Fibroblast of the conjunctiva (primary cell): ENCODE measurements at places on chromosomes 3 and 15.

GRCh38 chr3:189974359-189974758 lies 146.3 kb downstream of the P3H2 start:
- DNase-seq = no peak

DNA sequence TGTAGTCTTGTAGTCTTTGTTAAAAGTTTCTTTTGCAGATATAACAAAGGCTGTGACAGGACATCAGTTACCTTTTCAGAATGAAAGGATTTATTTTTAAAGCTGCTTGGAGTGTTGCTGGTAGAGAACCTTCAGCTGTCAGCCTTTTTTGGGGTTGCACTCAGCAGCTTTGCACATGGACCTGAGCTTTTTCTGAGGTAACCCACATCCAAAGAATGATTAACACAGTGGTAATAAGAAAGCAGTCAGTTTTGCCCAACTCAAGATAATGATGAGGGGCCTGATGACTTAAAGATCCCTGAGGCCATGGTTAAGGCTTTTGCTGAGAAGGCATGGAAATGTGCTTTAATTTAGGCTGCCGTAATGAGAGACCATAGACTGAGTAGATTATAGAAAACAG lies 1042.7 kb downstream of the PLOD2 start:
- DNase-seq = no peak

DNA sequence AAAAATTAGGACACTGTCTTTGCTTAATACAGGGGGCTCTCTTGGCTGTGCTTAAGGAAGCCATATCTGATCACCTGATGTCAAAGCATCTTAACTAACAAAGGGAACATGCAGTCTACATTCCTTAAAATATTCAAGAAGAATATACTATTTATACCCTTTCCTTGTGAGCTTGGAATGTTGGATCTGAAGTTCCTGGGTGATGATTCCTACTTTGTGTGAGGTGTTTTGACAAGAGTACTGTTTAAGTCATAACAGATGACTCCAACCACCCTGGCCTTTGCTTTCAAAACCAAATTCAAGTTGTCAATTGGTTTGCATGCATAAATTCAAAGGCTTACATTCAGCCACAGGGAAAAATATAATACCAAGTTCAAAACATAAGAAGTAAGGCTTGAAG lies 862.7 kb upstream of the SEMA6D start:
- no peak for DNase-seq

GRCh38 chr15:84813435-84813834 lies 3.7 kb upstream of the ALPK3 start:
- DNase-seq = no peak

- no peak for DNase-seq
Observed at GRCh38 chr15:33030315-33030714, 164.2 kb downstream of the FMN1 start.

DNA sequence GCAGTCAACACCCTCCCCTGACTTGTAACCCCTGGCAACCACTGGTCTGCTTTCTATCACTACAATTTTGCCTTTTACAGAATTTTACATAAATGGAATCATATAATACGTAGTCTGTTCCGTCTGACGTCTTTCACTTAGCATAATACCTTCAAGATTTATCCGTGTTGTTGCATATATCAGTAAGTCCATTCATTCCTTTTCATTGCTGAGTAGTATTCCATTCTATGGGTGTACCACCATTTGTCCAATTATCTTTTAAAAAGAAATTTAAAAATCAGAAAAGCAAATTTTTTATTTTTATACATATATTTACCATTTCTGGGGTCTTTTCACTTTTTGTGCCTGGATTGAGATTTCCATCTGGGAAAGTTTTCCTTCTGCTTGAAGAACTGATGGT lies 35.5 kb downstream of the NOX5 start:
- no peak for DNase-seq

DNA sequence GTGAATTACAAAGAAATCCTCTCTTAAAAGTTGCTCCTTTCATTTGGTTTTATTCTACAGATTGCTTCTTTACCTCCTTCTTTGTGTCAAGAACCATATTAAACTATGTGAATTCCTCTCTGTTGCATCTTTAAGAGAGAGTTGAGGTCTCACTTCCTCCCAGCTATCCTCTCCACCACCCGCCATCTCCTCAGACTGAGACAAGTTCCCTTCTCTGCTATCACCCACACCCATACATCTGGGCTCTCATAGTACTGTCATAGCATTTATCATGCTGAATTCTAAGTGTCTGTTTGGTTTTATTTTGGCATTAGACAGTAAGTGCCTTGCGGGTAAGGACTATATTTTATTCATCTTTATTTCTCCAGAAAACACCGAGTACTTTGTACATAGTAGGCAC lies 54.2 kb downstream of the B3GALNT1 start:
- no peak for DNase-seq

GRCh38 chr15:55496716-55497115 lies 11.3 kb downstream of the DNAAF4 start:
- no peak for DNase-seq

GRCh38 chr3:177710506-177710905 lies 513.2 kb upstream of the TBL1XR1 start:
- no peak for DNase-seq

GRCh38 chr15:74917676-74918075 lies 11.0 kb upstream of the FAM219B start:
- DNase-seq = no peak

GRCh38 chr15:76234337-76234889 lies 76.9 kb downstream of the ETFA start:
- DNase-seq = no peak

- no peak for DNase-seq
Observed at GRCh38 chr3:120682095-120682681, at the start of gene HGD. Gene HGD (minus strand): TSS chr3:120682239. CDS start chr3:120682111, 128 bp downstream.

- DNase-seq = peak; percentile 10
Observed at GRCh38 chr3:181629029-181629428, 82.7 kb upstream of the SOX2 start.

GRCh38 chr15:40819048-40819447 lies 9.5 kb downstream of the PPP1R14D start:
- no peak for DNase-seq

DNA sequence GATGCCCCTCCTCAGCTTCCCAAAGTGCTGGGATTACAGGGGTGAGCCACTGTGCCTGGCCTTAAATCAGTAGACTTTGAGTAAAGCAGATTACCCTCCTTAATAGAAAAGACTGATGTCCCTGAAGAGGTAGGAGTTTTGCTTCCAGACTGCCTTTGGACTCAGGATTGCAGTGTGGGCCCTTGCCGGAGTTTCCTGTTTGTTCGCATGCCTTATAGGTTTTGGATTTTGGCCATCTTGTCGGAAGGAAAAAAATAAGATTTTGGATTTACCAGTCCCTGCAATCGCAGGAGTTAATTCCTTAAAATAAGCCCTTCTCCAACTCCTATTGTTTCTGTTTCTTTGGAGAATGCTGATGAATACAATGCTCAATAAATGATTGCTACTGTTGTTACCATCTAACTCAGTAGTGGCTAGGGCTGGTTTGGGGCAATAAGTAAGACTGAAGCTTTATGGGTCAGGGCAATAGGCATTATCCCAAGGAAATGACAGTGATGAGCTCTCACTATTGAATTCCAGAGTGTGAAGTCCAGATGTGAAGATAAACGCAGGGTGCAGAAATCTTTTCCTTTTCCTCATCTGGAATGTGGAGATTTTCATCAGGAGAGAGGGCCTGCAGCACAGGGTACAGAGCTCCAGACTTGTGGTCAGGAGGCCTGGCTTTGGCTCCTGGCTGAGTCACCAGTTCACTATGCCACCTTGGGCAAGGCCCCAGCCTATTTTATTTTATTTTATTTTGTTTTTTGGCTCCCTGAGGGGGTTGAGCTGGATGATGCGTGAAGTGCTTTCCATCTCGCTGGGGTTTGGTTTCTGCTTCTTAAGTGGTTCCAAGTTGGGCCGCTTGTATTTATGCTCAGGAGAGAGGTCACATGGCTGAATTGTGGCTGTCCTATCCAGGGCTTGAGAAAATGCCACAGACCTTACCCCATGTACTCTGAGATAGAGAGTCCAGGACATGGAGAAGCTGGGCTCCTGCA lies 25.3 kb downstream of the FOXL2 start:
- DNase-seq = peak; percentile 76

- DNase-seq = no peak
Observed at GRCh38 chr15:64842986-64843561, 1.4 kb downstream of the PLEKHO2 start.

- DNase-seq = no peak
Observed at GRCh38 chr3:137217733-137218132, 259.9 kb downstream of the IL20RB start.

DNA sequence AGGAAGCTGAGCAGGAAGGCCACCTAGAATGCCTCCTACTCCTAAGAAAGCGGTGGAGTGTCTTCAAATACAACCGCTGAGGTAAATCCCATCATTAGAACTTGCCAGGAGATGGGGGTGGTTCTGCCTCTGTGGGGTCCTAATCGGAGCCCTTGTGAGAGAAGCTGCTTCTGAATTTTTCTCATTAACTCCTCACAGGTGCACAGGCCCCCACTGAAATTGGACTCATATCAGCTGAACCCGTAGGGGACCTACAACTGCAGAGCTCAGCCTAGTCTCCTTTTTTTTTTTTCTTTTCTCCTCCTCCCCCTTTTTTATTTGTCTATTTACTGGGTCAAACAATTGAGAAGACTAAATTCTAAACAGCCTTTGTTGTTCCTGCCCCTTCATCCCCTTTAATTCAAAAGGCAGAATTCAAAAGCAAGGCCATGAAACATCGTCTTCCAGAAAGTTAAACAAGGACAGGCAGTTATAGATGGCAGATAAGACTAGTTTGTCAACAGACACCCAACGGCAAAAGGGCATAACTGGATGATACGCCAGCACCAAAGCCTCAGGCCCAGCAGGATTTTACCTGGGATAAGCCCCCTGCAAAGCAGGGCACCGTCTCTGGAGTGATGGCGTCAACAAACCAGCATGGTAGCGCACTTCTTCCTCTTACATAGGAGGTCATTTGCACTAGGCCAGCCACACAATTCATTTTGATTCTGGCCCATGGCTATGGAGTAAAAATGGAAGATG lies 213.7 kb upstream of the HES1 start:
- DNase-seq = no peak

DNA sequence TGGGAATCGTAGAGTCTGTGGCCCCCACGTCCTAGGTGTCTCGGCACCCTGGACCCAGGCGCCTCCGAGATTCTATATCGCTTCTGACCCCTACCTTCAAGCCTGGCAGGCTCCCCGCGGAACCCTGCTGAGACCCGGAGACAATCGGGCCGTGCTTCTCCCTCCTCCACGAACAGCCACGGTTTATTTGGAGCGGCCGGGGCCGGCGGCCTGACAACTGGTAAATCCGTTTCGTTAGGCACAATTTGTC lies 1.4 kb downstream of the GATA2 start:
- no peak for DNase-seq

DNA sequence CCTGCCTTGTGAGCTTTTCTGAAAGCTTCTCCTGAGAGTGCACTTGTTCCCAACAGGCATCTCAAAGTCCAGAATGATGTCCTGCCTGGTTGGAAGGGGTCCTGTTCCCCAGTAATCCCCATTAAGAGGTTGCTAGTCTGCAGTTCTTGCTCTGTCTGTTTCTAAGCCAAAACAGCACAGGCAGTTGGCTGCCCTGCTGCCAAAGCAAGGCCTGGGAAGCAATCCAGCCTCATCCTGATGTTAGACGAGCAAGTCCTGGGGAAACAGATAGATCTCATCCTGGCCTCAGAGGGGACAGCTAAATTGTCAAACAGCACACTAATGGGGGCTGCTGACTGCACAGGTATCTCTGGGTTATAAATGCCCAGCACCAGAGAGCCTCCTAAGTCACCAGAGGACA lies 198.0 kb downstream of the EPHB1 start:
- no peak for DNase-seq

- DNase-seq = peak; percentile 42
Observed at GRCh38 chr3:127831723-127832172, 9.4 kb upstream of the MGLL start.

GRCh38 chr15:70857562-70858285 lies 3.8 kb upstream of the LARP6 start:
- no peak for DNase-seq

DNA sequence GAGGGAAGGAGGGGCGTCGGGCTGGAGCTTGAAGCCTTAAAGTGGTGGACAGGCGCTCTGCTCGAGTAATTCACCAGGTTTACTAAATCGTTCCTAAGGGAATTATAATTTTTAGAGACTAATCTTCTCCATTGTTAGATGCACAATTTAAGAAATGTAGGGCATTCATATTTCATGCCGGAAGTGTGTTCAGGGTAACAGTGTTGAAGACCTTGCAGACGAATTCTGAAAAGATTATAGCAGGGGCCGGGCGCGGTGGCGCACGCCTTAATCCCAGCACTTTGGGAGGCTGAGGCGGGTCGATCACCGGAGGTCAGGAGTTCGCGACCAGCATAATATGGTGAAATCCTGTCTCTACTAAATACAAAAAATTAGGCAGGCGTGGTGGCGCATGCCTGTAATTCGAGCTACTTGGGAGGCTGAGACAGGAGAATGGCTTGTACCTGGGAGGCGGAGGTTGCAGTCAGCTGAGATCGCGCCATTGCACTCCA lies 365 bp upstream of the GTF2A2 start:
- DNase-seq = no peak

GRCh38 chr3:155581579-155581978 lies 163.3 kb downstream of the PLCH1 start:
- DNase-seq = no peak

- DNase-seq = no peak
Observed at GRCh38 chr15:64623347-64623996, 151.9 kb downstream of the RBPMS2 start.

GRCh38 chr3:190227064-190227463 lies 95.2 kb downstream of the CLDN1 start:
- DNase-seq = no peak

- no peak for DNase-seq
Observed at GRCh38 chr15:84699538-84700191, 16.3 kb downstream of the SEC11A start.

DNA sequence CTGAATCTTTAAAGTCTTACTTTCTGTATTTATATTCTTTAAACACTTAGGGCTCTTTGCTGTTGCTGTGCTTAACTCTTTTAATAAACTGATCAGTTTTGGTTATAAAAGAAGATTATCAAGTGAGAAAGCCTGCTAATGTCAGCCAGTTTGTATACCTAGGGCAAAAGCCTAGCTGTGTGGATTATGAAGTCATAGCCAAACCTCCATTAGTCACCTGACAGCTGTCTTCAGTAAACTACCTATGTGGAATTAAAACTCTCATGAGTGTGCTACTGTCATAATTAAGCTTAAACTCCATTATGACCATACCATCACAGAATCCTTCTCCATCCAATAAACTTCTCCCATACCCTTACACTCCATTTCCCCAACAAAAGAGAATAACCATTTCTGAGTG lies 762.7 kb downstream of the NTRK3 start:
- no peak for DNase-seq

GRCh38 chr3:142337994-142338393 lies 109.8 kb downstream of the XRN1 start:
- no peak for DNase-seq

DNA sequence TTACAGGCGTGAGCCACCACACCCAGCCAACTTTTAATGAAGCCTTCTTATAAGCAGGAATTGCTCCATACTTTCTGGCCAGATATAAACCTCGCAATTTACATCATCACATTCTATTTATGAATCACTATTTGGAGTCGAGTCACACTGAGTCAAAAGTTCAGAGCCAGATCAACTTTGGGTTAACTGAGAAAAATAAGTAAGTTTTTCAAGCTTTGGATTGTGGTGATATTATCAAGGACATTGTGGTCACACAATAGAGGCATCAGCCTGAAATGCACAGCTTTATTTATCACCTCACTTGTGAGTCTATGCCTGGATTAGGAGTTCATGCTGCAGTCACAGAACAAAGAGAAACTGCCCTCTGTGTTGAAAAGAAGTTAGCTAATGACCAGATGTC lies 1163.5 kb downstream of the ROBO1 start:
- peak; percentile 18 for DNase-seq
